ENCODE measurements at places on chromosomes 13 and 19.

DNA sequence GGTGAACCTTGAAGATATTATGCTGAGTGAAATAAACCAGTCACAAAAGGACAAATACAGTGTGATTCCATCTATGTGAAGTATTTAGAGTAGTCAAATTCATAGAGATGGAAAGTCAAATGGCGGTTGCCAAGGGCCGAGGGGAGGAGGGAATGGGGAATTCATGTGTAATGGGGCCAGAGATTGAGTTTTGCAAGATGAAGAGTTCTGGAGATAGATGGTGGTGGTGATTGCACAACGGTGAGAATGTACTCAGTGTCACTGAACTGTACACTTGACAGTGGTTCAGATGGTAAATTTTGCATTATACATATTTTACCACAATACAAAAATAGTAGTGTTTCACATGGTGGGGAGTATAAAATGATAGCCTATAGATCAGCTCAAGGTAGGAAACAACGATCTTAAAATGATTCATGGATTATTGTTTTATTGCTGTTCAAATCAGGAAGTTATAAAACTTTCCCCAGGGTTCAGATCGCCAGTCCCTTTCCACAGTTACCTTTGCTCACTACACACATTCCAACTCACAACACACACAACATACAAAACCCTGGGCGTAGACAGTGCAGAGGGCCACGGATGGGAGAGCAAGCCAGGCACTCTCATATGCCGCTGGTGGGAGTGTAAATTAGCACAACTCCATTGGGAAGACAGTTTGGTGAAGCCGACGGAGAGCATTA lies 219.9 kb downstream of the ZIC5 start:
- no peak for DNase-seq

DNA sequence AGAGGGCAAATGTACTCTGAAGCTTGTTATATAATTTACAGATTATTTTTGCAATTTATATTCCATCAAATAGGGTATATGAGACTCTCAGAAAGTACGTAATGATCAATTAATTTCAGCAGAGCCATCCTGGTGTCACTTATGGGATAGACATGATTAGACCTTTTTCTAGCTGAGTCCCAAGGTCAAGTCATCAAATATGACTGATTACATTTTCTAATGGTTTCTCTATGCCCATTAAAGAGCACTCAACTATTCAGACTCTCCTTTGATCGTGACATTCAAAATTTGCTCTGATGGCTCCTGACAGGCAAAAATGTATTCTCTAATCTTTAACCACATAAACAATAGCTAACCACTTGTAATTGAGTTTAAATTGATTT lies 469.2 kb downstream of the COG6 start:
- DNase-seq, result no peak

- peak; percentile 57 for DNase-seq
Measured at GRCh38 chr13:48233046-48233888, at the start of gene ITM2B. Gene ITM2B (plus strand): TSS chr13:48233206. CDS start chr13:48233361, 155 bp downstream.

GRCh38 chr13:32535748-32536147 lies 2.8 kb downstream of the N4BP2L2 start:
- no peak for DNase-seq

- no peak for DNase-seq
Measured at GRCh38 chr13:105979131-105980011, 556.1 kb downstream of the EFNB2 start.

- DNase-seq, result no peak
Measured at GRCh38 chr19:3975144-3975543, 4.2 kb upstream of the DAPK3 start.
